ENCODE measurements at places on chromosomes 5 and 9.
A peak's percentile ranks its signal among the peaks of the same experiment; 100 is the strongest.

GRCh38 chr5:11803436-11803835, 100.8 kb downstream of the CTNND2 start:
- no peak for DNase-seq

- DNase-seq: no peak
These were observed 482.8 kb downstream of the ELAVL2 start for GRCh38 chr9:23343226-23343625.

GRCh38 chr5:124718380-124718789, 28.1 kb downstream of the ZNF608 start:
- no peak for DNase-seq

DNA sequence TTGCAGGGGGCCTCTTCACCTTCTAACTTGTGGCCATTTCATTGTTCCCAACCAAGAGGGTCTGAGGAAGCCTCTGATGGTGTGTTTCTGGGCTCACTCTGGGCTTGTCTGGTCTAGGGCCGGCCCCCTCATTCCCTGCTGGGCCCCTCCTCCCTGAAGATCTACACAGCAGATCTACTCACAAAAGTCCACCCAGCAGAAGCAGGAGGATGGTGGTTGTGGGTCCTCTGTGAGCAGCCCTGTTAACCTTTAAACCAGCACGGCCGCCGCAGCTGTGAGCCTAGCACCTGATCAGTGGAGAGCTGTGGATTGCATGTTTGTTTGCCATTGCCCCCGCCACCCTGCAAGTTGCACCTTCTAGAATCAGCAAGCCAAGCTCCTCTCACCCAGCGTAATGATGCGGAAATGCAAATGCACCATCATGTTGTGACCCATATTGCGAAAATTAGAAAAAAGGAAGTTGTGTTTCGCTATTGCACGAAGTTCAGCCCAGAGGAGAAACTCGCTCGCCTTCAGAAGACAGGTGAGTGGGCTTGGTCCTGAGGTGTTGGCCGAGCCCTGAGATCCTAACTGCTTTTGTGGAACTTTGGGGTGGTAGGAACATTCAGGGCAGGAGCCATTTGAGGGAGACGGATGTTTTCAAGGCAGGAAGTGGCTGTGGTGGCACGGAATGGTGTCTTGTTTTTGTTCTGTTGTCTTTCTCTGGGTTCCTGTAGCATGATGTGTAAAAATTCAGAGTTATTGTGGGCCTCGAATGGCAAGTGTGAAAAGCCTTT, 16.7 kb downstream of the FGD3 start:
- DNase-seq: peak; percentile 35

- DNase-seq: no peak
These were observed 236.9 kb upstream of the NFIL3 start for GRCh38 chr9:91660521-91660920.

DNA sequence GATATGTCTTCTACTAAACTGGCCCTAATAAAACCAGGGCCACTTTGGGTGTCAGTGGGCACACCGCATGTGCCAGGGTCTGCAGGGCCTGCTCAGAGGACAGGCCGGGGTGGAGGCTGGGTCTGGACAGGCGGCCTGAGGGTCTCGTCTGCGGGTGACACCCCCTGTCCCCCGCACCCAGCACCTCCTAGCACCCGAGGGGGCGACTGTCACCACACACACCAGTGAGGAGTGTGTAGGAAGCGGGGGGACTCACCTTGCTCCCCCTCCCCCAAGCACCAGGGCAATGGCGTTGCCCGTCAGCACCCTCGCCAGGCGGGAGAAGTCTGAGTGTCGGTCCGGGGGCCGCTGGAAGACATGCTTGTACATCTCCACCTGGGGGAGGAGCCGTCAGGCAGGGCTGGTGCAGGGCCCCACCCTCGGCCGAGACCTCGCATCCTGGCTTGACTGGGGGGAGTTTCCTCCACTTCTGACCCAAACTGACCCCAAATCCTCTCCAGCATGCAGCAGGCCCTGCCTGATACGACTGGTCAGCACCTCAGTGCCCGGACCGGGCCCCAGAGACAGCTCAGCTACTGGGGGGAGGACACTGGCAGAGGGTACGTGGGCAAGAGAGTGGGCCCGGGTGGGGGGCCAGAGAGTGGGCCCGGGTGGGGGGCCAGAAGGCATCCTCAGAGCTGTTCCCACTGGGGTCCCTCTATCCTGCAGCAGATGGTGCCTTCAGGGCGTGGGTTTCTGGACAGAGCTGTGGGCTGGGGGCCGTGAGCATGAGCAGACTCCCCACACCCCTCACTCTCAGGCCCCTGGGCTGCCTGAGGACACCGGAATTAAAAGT, 18.9 kb upstream of the NSMF start:
- no peak for DNase-seq

- no peak for DNase-seq
These were observed 365.2 kb downstream of the GADD45G start for GRCh38 chr9:89969881-89970639.

GRCh38 chr9:80400624-80401230, 829.0 kb downstream of the TLE4 start:
- no peak for DNase-seq

DNA sequence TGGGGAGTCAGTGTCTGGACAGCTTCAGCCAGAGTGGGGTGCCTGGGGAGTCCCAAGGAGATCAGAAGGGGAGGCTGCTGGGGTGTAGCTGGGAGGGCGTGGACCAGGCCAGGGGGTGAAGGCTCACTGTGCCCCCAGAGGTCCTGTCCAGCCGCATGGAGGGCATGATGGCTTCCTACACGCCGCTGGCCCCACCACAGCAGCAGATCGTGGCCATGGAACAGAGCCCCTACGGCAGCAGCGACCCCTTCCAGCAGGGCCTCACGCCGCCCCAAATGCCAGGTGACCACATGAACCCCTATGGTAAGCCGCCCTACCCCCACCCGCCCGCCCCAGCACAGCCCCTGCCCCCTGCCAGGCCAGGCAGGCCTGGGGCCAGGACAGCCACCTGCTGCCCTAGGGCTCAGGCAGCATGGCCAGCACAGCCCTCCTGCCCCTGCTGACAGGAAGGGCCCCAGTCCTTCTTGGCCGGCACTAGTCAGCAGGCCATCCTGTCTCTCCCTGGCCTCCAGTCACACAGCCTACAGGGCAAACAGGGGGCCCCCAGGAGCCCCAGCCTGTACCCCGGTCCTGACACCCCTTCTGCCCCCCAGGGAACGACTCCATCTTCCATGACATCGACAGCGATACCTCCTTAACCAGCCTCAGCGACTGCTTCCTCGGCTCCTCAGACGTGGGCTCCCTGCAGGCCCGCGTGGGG, 82.1 kb downstream of the LMX1B start:
- no peak for DNase-seq

DNA sequence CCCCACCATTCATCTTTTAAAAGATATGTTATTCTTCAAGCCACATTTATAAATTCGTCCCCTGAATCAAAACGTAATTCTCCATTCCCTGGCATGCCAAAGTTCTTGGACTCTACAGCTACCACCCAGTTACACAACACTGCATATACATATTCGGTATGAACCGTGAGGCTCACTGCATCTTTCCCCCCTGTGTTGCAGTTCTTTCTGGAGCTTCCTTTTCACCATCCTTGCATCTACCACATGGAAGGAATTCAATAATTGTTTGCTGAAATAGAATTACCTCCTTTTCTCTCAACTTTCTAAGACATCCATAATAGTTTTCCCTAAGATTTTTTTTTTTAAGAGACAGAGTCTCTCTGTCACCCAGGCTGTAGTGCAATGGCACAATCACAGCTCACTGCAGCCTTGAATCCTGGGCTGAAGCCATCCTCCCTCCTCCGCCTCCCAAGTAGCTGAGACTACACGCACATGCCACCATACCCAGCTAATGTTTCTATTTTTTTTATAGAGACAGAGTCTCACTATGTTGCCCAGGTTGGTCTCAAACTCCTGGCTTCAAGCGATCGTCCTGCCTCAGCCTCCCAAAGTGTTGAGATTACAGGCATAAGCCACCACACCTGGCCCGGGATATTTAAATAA, 3.3 kb downstream of the LPAR1 start:
- no peak for DNase-seq

GRCh38 chr5:122162100-122162638, 32.8 kb downstream of the ZNF474 start:
- DNase-seq: no peak

DNA sequence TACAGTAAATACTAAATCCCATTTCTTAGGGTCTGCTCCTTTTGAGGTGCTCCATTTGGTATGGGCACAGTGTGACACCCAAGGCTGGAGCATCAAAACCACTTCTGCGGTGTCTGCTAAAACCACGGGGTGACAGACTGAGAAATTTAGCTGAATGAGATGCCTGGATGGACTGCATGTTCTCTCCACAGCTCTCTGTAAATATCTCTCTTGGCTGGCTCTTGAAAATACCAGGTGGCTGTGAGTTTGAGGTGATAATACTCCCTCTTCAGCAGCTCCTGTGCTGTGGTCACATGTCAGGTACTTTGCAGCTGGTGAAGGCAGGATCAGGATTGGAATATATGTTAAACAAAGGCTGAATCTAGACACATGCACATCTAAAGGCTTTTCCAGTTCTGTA, 93.7 kb upstream of the SIMC1 start:
- no peak for DNase-seq

DNA sequence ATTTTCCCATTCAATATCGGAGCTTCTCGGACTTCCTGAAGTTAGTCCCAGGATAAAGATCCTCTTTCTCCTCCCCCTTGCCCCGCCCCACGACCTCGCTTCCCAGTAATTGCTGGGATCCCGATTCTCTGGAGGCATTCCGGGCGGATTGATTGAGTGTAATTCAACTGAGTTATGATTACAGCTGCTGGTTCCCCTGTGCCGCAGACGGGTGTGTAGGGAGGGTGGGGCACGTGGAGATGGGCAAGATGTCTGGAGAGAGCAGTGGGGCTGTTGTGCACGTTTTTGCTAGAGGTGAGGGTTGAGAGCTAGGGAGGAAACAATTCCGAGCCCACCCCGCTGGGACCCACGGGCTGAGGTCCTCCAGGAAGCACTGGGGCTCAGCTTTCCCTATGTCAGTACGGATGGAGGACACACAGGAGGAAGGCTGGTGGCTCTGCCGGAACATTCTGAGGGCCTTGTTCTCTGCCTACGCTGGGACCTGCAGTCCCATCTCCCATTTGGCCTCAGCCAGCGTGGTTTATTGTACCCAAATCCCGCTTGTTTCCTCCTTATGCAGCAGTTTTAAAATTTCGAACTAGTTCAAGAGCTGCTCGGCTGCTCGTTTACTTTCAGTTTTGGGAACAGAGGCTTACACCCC, 2.4 kb upstream of the DMRT2 start:
- no peak for DNase-seq

DNA sequence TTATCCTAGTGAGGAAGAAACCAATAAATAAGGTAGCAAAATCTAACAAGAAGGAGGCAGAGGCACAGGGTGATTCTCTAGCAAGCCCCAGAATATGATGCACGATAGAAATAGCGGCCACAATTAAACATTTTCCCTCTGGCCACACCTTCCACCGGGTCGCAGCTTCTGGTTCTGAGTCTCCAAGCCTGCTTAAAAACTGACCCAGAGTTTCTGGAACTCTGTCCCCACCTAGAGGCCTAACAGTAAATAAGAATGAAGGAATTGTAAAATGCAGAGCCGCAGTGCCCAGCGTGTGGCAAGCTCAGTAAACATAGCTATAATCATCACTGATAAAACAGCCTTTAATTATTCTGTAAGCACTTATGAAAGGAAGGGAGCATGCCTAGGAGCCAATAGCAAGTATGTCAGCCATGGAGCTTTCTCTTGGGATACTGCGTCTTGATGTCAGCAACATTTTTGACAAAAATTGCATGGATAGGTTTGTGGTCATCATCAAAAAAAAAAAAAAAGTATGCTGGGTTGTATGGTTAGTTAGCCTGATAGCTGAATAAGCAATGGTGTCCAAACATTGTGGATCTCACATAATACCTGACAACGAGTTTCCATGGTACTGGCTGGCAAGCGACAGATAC, 465.5 kb downstream of the DNAH5 start:
- DNase-seq: no peak

GRCh38 chr5:140342287-140342686, 4.1 kb downstream of the HBEGF start:
- no peak for DNase-seq

GRCh38 chr5:136020001-136020382, 8.8 kb upstream of the TGFBI start:
- no peak for DNase-seq

GRCh38 chr5:113053511-113053995, 77.0 kb downstream of the DCP2 start:
- DNase-seq: no peak

DNA sequence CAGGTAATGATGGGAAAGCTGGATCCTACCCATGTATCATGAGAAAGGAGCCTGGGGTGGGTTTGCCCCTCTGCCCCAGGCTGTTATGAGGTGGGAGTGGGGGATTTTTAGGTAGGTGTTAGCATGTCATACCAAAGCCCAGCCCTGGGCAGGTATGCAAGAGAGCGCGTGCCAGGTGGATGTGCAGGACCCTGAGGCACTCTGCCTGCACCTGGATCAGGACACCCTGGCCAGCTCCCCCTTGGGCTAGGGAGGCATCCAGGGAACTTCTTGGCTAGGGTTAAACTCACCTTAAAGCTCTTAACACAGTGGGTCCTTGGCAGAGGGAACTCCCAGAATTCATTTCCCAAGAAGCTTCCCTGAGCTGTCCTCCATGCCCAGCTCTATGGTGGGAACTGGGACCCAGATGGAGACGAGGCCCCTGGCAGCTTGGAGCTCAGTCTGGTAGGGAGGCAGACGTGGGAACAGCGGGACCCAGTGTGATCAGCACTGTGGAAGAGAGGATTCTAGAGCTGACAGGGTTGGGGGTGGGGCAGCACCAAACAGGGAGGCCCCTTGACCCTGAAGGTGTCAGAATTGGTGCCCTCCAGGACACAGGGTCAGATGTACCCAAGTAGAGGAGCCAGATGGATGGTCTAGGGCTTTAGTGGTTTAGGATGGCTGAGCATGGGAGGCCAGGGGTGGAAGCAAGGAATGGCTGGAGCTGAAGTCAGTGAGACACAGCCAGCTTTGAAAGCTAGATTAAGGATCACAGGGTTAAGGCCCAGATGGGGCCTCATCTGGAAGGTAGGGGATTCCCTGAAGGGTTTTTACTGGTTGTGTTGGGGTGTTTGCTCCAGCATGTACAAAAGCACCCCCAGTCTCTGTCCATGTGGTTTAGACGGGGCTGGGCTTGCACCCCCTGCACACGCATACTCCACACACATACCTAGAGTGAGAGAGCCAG, 2.2 kb upstream of the PRR7 start:
- DNase-seq: no peak

DNA sequence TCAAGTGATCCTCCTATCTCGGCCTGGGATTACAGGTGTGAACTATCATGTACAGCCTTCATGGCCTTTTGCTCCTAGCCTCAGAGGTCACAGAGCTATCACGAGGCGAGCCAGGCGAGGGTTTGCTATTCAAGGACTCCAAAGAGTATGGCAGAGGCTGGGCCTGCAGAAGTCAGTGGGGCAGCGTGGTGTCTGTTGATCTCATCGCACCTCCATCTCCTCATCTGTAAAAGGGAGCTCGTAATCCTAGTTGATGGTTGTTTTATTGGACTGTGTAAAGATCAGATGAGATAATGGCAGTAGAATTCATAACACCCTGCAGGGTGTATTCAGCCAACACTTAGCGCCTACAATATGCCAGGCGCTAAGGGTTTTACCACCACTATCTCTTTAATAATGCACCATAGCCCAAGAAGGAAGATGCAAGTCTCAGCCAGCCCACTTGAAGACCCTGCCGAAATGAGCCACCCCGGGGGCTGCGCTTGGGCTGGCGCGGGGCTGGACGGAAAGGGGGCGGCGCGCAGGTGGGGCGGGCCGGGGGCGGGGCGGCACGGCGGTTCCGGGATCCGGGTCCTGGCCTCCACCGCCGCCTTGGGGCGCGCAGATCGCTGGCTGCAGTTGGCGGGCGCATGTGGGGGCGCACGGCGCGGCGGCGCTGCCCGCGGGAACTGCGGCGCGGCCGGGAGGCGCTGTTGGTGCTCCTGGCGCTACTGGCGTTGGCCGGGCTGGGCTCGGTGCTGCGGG, at the start of gene GALNT12:
TSS of gene GALNT12 (plus strand) at position 601 of the 744 bp plus-strand sequence. CDS start at position 630, 29 bp downstream.
- DNase-seq: no peak
